ENCODE measurements at places on chromosomes 2 and 18.

DNA sequence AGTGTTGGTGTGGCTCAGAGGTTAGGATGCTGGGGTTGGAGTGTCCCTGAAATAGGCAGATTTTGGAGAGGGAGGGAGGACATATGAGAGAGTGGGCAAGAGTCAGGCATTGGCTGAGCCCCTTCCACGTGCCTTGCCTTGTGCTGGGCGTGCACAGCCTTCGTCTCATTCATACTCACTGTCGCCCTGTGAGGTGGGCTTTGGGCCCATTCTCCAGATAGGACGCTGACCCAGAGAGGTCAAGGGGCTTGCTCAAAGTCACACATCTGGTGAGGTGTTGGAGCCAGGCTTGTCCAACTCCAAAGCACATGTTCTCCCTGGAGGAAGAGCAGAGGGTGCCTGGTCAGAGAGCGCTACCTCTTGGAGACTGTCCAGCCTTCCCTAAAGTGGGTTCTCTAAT, 166.8 kb downstream of the DYSF start:
- no peak for DNase-seq

DNA sequence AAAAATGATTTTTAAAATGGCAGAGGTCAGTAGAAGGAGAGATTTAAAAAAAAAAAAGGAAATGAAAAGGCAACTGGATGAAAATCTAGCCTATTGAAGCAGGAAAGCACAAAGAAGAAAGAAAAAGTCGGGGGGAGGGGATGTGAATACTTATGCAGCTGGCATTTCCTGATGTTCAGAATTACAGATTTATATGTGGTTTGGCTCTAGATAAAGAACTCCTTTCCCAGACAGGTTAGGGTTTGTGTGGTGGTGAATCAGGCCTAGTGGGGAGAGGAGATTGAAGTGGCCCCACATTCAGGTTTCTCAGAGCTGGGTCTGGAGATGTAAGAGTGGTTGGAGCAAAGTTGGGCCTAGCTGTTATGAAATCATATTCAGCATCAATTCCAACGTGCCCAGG, 394.4 kb downstream of the FIGN start:
- no peak for DNase-seq

GRCh38 chr2:36729067-36729466, 32.6 kb downstream of the VIT start:
- DNase-seq, result no peak

DNA sequence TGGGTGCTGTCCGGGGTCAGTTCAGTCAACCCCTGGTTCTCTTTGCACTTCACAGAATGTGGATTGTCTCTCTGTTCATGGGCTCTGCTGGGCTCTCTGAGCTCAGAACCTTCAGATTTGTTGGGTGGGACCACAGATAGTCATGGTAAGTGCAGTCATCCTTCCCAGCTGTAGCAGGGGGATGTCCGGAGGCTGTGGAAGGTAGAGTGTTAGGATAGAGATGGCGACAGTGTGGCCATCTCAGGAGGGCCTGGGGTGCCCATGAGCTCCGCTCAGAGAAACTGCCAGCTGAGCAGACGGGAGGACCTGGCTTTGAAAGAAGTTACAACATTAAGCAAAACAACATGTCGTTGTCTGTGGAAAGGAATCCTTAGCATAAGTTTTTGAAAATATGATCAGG, 149.8 kb downstream of the FAM210A start:
- DNase-seq, result no peak

- DNase-seq, result peak; percentile 44
These were observed 793 bp downstream of the NR4A2 start for GRCh38 chr2:156331572-156332283.

DNA sequence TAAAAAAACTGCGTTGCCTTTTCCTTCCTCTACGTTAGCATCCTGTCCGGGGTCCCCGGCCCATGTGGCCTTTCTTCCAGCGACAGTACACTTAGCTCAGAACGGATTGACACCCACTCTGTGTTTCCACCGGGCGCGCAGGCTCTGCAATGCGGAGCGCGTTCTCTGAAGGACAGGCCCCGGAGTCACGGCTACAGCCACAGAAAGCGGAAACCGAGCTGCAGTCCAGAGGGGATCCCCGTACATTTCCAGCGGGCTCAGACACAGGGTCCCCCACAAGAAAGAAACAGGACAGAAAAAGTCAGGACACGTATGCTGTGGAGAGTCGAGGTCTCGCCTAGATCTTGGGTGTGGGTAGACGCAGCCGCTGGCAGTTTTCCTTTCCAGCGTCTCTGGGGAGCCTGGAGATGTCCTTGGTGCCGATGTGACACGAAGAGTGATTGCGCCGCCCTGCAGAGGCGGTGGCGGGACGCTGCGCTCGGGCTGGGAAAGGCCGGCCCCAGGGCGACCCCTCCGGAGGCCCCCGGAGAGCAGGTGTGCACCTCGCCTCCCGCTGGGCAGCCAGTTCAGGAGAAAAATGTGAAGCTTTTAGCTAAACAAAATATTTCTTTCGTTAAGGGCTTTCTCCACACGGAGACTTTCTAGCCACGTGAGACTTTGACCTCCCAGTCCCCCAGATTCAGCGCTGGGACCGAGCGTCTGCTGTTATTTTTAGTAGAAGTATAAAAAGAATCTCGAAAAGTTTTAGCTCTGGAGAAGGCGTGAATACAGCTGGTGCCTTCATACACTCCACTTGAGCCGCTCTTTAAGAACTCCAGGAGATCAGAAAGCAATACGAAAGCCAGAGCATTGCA, 1.3 kb upstream of the ACKR3 start:
- DNase-seq, result peak; percentile 51

GRCh38 chr2:98037206-98037605, 41.5 kb upstream of the TMEM131 start:
- no peak for DNase-seq

GRCh38 chr2:54176577-54176976, 61.2 kb downstream of the ACYP2 start:
- no peak for DNase-seq

DNA sequence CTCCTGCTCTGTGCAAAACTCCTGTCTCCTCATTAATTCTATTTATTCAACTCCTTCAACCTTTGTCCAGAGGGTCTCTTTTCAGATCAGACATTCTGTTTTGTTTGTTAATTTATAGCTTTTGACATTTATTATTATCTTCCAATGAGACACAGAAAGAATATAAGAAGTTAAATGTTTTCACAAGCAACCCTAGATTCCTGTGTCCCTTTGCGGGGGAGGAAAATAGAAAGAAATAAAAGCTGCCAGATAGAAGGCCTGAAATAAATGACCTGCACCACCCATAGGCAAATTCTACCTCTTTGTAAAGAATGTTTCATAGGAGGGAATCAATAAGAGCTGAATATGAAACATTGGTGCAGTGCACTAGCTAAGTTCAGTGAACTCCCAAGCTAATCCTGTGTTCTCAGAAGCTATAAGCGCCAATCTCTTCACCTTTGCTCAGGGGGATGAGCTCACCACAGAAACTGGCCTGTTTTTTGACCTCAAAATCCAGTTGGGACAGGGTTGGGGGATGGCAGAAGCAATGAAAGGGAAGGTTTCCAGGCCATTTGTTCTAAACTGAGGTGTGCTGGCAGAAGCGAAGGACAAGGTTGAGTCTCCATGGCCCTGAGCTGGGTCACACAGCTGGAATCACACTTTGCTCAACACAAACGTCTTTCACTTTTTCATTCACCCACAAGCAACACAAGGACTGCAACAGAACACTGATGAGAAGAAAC, 258.6 kb downstream of the NRXN1 start:
- DNase-seq, result no peak

DNA sequence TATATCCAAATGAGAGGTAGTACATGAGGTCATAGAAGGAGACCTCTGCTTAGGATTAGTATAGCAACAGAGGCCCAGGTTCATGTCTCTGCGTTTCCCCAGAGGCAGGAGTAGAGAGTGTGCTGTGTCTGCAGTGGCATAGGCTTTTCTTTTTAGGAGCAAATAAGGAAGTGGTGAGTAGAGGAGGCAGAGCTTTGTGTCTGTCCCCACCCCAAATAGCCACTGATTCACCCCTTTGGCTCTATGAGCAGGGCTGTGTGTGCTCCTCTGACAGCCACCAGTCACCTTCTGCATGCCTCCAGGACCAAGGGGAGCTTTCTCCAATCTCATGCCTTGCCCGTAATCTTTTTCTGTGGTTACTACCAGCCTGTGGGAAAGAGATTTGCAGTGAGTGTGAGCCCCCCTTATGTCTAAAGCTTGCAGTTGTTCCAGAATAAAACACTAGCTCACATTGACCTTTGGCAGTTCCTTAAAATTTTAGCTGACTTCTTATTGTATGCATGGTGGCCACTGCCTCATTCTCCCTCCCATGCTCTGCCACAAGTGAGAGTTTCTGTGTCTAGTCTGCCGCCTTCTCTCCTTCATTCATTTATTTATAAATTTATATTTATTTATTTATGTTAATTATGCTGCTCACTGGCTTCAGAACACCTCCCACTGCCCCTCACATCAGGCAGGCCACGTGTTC, 23.5 kb upstream of the ELAC1 start:
- no peak for DNase-seq

DNA sequence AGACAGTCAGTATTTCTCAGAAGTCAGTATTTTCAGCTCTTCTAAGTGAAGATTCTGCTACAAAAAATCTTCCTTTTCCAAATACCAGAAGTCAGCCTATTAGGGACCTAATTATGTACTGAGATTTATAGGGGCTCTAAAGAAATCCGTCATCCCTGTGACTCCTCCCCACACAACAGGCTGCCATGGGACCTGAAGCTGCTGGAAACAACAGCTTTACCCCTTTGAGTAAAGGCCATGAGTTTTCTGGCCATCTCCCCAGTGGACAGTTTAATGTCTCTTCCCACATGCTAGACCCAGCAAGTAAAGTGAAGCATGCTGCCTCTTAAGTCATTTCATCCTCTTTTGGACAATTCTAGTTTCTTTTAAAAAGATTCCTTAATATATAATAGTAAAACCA, 255.7 kb upstream of the ACVR2A start:
- DNase-seq, result no peak

GRCh38 chr2:223594831-223595230, 7.3 kb downstream of the SCG2 start:
- no peak for DNase-seq

DNA sequence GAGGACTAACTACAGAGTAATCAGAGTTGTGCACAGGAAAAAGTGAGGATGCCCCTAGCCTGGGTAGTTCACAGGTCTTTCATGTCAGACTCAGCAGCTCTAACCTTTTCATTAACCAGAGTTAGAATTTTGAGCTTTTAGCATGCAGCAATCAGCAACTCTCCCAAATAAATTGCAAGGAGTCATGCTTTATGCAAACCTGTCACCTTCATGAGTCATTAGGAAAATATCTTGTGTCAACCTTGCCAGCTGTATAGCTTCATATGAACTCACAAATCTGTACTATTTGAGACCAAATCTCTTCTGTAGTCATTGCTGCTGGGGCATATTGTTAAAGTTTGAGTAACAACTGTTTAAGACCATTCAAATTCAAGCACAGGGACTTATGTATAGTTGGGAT, 382.3 kb upstream of the NT5C1B start:
- no peak for DNase-seq

- no peak for DNase-seq
These were observed 49.4 kb downstream of the CCDC102B start for GRCh38 chr18:68847219-68847837.

- no peak for DNase-seq
These were observed 12.9 kb downstream of the WNT10A start for GRCh38 chr2:218893349-218894150.

DNA sequence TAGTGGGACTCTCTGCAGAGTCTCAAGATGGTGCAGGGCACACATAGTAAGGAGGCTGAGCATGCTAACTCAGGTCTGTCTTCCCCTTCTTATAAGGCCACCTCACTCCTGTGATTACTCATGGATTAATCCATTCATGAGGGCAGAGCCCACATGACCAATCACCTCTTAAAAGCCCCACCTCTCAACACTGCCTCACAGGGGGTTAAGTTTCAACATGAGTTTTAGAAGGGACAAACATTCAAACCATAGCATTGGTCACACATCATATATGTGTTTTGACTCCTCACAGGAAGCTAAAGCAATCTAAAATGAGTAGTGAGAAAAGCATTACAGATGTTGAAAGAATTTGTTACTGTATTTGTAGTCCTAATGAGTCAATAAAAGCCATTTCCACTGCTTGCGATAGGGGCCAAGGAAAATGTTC, 57.5 kb downstream of the DTNA start:
- DNase-seq, result no peak

GRCh38 chr2:37230581-37230980, 815 bp downstream of the CEBPZ start:
- DNase-seq, result no peak

DNA sequence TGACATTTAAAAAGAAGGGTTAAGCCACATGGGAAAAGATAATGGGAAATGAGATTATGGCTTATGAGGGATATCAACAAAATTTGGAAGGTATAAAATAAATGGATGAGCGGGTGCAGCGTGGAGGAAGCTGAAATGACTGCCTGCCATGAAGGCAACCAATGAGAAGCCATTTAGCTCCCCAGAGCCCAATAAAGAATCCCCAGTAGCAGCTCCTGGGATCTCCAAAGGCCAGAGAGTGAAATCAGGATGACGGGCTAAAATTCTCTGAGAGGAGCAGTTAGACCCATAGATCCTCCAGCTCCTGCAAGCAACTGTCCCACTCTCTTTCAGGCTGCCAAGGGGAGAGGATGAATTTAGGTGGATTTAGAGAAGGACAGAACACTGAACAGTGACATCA, 12.9 kb upstream of the MAPRE3 start:
- no peak for DNase-seq

GRCh38 chr18:77366067-77366719, 116.5 kb downstream of the GALR1 start:
- no peak for DNase-seq

DNA sequence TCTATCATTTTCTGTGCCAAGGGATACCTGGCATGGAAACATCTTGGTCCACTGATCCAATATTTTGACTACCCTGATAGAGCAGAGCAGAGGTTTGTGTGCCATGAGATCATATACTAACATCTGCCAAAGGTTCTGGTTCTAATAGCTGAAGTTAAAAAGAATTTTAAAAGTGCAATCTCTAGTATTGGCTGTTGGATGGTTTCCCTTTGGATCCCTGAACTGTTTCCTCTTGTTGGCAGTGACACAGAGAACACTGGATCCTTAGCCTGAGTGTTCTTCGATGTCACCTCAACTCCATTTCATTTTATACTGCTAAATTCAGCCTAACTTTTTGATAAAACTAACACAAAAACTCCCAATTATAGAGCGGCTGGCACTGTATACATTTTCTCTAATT, 169.3 kb upstream of the FBXO11 start:
- DNase-seq, result no peak

- DNase-seq, result peak; percentile 67
These were observed at the start of gene FHL2 for GRCh38 chr2:105398336-105399206. Gene FHL2 (minus strand): TSS chr2:105399051. CDS start chr2:105386516, 12,535 bp downstream.
